M059J (cell line): ENCODE measurements at places on chromosomes 1 and 21.

DNA sequence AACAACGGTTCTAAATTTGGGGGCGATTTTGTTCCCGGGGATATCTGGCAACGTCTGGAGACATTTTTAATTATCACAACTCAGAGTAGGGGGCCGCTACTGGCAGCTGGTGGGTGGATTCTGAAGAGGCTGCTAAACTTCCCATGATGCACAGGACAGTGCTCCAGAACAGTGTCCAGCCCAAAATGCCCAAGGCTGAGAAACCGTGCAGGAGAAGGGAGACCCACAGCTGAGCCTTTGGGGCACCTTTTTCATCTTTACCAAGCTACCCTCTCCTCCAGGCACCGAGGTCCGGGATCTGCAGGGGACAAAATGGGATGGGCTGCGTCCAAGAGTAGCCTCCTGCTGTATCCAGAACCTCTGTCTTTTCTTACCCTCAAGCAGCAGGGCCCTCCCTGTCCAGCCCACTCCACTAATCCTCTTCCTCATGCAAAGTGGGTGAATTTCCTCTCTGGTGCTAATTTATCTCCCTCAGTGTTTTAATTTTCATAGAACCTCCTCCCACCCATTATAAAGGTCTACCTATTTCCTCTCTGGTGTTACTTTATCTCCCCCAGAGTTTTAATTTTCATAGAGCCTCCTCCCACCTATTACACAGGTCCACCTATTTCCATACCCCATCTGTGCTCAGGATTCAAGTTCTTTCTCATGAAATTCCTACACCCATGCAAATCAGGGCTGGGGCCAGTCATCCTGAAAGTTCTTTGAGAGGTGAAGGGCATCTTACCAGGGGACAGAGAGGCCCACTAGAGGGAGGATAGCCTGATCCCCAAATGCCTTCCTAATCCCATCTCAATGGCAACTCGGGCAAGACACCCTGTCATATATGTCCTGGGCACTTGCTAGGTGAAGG is 42.7 kb downstream of the CSMD2 start:
- DNase-seq = no peak

GRCh38 chr1:60619581-60619980 is 462.8 kb upstream of the NFIA start:
- DNase-seq = no peak

- no peak for DNase-seq
These were observed 671 bp downstream of the DNAJC11 start for GRCh38 chr1:6700853-6701436.

GRCh38 chr1:109804660-109805059 is 40.9 kb upstream of the EPS8L3 start:
- DNase-seq = no peak

- DNase-seq = no peak
These were observed 3.9 kb downstream of the NHLH1 start for GRCh38 chr1:160370561-160371345.
